Right hindlimb (tissue), 1 donor: ENCODE measurements at places on chromosomes 2 and 18.

DNA sequence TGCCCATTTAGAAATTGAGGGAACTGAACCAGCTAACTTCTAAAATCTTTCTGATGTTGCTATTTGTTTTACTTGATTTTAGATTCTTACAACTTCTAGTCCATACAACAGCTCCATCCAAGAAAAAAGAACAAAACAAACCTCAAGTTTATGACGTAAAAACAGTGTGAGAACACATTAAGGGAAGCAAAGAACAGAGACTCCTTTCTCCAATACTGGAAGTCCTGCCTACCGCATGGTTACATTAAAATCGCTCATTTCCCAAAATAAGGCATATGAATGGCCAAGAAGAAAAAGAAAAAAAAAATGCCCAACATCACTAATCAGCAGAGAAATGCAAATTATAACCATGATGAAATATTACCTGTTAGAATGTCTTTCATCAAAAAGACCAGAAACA, 110.0 kb downstream of the TRIB2 start:
- DNase-seq = no peak

DNA sequence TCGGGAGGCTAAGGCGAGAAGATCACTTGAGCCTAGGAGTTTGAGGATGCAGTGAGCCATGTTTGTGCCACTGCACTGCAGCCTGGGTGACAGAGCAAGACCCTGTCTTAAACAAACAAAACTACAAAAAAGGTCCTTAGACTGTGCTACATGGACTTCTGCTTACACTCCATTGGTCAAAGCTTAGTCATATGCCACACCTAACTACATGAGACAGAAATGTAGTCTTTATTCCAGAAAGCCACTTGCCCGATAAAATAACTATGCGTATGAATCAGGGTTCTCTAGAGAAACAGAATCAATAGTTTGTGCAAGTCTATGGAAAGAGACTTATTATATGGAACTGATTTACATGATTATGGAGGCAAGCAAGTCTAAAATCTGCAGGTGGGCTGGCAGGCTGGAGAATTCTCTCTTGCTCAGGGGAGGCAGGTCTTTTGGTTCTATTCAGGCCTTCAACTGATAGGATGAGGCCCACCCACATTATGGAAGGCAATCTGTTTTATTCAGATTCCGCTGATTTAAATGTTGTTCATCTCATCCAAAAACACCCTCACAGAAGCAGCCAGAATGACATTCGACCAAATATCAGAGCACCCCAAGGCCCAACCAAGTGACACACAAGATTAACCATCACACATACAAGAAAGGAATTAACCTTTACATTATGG, 114.4 kb upstream of the SIX2 start:
- no peak for DNase-seq

DNA sequence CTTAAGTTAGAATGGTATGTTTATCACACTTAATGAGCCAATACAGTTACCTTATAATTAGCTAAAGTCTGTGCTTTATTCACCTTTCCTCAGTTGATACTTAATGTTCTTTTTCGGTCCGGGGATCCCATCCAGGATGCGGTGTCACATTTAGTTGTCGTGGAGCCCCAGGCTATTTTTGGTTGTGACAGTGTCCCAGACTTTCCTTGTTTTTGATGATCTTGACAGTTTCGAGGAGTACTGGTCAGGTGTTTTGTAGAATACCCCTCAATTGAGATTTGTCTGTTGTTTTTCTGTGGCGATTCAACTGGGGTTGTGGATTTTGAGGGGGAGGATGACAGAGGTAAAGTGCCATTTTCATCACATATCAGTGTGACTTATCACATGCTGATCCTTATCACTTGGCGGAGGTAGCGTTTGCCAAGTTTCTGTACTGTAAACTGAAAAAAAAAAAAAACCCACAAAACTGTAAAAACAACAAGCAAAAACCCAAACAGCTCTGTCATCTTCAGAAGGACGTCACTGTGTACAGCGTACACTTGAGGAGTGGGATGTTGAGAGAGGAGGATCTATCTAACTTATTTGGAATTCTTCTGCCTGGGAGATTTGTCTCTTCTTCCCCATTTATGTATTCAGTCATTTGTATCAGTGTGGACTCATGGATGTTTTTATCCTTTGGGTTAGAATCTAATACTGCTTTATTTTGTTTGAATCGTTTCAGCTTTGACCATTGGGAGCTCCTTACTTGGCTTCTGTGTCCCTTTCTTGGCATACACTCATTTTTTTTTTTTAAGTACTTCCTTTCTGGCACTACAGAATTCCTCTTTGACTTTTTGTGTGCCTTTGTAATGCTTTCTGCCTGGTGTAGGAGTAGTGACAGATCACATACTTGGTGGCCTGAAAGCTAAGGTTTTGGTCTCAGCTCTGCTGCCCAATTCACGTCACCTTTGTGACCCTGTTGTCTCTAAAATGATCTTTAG, 68.1 kb downstream of the FMNL2 start:
- DNase-seq = no peak

DNA sequence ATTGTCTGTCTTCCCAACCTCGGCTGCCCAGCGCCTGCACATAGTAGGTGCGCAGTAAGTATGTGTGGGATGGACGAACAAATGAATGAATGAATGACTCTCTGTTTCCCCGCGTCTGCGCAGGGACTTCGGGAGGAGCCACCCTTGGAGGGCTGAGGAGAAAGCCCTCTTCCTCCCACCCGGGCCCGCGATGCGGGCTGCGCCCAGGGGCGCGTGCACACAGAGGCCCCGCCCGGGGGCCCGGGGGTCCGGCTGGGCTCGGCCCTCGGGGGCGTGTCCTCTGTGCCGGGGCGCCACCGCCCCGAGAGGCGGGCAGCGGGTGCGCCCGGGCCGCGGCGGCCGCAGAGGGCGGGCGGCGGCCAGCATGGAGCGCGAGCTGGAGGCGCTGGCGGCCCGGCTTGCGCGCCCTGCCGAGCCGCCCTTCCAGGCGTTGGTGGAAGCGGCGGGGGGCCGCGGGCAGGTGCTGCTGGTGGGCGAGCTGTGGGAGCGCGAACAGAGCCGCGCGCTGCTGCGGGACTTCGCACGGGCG, at the start of gene C2orf72:
C2orf72 (plus strand) TSS at position 322 of the 529 bp plus-strand sequence; CDS start at position 365, 43 bp downstream.
- no peak for DNase-seq
